Panc1 (cell line): ENCODE measurements at places on chromosomes 7 and 10. TPM values are rescaled to one million over a fixed set of nuclear protein-coding genes. Genes with fewer than 3 reads are reported as not detected.

The MSRB2 gene
- 10.7 TPM for total RNA-seq

The HECW1 gene
- total RNA-seq = 0.77 TPM

The ADIRF gene
- total RNA-seq = 14.8 TPM

DNA sequence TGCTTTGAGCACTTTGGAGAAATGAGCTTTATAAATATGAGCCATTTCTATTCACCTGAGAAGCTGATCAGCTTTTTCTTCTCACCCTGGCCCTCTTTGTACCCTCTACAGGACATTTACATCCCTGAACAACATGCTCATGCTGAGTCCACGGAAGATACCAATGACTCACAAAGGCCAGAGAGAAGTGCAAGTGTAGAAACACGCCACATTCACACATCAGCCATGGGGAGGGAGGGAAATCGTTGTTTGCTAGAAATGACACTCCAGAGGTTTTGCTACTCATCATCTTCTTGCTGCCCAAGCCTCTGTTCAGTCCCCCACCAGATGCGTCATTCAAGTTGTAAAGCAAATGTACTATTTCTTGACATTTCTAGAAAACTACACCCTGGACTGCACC is 2.8 kb upstream of the UCN3 start:
- no peak for DNase-seq

DNA sequence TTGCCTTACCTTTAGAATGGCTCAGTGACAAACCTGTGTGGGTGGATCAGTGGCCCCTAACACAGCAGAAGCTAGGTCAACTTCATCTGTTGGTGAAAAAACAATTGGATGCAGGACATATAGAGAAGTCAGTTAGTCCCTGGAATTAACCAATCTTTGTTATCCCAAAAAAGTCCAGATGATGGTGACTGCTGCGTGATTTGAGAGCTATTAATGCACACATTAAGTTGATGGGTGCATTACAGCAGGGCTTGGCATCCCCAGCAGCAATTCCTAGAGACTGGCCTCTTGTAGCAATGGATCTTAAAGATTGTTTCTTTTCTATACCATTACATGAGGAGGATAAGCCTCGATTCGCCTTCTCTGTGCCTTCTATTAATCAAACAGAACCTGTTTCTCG is 33.3 kb downstream of the OR13A1 start:
- DNase-seq = no peak
